T-helper 17 cell (primary cell): ENCODE measurements at places on chromosomes 1 and 21. TPM values are rescaled to one million over a fixed set of nuclear protein-coding genes. Genes with fewer than 3 reads are reported as not detected.

The RIMS3 gene
- 1.7 TPM for total RNA-seq

The KRTAP12-2 gene
- not detected for total RNA-seq

DNA sequence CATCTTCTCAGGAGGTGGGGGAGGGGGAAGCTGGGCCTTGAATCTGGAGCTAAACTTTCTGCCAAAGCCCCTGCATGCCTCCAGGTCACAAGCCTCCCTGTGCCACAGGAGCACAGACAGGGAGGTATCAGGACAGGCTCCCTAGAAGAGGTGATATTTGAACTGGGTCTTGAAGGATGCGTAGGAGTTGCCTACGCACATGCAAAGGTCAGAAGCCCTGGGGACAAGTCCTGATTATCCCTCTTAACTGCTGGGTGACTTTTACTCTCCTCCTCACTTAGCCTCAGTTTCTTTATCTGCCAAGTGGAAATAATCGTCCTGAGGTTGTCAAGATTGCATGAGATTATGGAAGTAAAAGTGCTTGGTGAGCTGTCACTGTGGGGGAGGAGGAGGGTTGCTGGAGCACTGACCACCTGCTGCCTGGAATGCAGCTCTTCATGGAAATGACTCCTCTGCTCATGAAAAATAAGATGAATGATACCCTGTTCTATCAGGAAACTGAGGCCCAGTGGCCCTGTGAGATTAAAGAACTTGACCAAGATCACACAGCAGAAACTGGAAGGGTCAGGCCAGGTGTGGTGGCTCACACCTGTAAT, 50.6 kb upstream of the LAPTM5 start:
- H3K27ac ChIP-seq: no peak overlapping the region
- peaks cover 74% of the 10 kb centered on the region for H3K27me3 ChIP-seq
- H3K4me1 ChIP-seq: peaks cover 2% of the 10 kb centered on the region
- no peak overlapping the region for H3K4me3 ChIP-seq
- H3K36me3 ChIP-seq: peaks cover 6% of the 10 kb centered on the region

GRCh38 chr1:39635205-39635870, 4.1 kb downstream of the HEYL start:
- peaks cover 58% of the 10 kb centered on the region for H3K27me3 ChIP-seq
- DNase-seq: no peak
- peaks cover 15% of the 10 kb centered on the region for H3K4me1 ChIP-seq
- H3K4me3 ChIP-seq: no peak overlapping the region
- H3K36me3 ChIP-seq: peaks cover 2% of the 10 kb centered on the region
- H3K27ac ChIP-seq: no peak overlapping the region
